HT1080 (cell line): ENCODE measurements at places on chromosomes 12 and 14.

DNA sequence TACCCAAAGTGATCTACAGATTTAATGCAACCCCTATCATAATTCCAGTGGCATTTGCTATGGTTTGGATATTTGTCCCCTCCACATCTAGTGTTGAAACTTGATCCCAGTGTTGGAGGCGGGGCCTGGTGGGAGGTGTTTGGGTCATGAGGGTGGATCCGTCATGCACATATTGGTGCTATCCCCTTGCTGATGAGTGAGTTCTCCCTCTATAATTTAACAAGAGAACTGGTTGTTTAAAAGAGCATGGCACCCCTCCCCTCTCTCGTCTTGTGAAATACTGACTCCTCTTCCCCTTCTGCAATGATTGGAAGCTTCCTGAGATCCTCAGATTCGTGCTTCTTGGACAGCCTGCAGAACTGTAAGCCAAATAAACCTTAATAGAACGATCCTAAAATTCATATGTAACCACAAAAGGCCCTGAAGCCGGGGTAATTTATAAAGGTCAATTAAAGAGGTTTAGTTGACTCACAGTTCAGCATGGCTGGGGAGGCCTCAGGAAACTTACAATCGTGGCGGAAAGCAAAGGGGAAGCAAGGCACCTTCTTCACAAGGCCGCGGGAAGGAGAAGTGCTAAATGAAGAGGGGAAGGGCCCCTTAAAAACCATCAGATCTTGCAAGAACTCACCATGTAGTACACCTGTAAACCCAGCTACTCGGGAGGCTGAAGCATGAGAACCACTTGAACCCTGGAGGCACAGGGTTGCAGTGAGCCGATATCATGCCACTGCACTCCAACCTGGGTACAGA lies 41.2 kb downstream of the SLC39A9 start:
- no peak for DNase-seq

- peak; percentile 77 for DNase-seq
Observed at GRCh38 chr14:96162741-96163140, 41.9 kb upstream of the BDKRB2 start.

DNA sequence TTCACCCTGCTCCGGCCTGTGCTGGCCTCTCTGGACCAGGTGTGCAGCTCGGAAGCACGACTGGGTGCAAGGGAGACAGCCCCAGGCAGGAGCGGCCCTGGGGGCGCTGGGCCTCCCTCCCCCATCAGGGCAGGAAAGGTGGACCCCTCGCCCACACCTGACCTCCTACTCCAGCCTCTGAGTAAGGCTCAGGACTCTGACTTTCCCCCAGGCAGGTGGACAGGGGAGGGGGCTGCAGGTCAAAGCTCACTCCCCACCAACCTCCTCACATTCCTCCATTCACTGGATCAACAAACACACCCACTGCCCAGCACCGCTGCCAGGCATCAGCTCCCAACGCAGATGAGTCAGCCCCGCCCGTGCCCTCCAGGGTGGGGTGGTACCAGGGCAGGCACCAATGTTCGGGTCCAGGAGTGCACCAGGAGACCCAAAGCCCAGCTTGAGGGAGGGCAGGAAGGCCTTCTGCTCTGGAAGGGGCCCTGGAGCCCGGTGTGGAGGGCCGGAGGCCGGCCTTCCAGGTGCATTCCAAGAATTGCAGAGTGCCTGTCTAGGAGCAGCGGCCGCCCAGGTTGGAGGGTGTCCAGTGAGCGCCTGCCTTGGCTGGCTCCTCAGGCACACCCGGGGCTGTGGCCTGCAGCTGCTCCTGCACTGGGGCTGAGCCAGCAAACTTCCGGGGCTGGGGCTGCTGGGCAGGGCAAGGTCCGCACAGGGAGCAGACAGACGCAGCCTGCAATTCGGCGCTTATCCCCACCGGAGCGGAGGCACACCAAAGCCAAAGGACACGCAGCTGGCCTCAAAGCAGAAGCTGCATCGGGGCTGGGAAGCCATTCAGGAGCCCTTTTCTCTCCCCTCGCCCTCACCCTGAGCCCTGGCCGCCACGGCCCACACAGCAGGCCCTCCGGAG lies 1.6 kb upstream of the INF2 start:
- DNase-seq: peak; percentile 87

DNA sequence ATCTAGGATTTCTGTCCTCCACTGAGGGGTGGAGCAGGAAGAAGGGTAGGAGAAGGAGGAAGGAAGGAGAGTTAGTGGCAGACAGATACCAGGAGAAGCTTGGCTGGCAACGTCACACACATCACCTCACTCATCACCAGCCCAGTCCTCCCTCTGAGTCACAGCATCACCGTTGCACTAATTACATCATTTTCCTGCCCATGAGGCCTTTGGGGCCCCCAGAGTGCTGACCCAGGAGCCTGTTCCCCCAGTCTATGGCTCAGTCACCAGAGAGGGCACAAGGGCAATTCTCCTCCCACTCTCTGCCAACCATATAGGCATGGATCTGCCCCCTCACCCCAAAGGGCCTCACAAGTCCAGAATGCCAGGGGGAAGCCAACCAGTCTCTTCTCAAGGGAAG lies 4.6 kb downstream of the RND1 start:
- peak; percentile 21 for DNase-seq

DNA sequence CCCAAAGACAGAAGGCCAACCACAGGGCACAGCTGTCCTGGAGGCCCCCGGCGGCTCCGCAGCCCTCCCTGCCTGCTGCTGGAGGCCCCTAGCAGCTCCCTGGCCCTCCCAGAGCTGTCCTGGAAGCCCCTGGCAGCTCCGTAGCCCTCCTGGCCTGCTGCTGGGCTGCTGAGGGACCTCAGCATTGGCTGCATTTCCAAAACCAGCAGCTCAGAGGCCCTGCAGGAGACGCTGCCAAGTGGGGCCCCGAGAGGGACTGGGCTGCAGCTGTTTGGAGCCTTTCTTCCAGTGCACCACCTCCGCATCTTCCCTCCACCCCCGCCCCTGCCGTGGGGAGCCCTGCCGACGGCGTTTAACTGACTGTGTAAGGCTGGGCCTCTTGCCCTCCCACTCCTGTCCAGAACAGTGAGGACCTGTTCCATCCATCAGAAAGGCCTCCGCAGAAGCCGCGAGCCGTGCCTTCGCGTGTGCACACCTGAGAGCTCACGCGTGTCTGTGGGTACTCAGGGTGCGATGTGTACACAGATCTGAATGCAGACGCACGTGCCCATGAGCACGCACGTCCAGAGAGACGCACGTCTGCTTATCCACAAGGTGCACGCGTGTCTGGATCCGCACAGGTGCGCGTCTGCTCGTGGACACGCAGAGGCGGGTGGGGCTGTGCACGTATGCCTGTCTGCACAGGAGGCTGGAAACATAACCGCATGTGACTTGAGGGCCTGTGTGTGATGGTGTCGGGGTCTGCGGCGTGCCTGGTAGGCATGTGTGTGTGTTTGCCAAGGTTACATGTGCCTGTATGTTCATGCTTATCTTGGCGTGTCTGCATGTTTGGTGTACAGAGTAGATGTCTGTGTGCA lies 57.0 kb upstream of the FBRSL1 start:
- DNase-seq: no peak

DNA sequence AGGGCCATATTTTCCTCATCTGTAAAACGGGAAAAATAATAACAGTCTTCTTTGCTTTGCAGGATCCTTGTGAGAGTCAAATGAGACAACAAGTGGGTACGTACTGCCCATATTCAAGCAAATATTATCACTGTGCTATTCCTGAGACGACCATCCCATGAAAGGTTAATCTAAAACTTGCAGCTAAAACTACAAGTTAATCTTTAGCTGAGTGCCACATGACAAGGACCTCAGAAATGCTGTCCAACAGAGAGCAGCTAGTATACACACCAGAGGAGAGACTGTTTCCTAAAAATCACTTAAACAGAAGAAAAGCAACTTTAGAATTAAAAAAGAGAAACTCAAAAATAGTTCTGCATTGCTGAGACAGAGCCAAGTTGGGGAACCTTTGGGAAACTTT lies 162.7 kb upstream of the TMTC2 start:
- no peak for DNase-seq

GRCh38 chr14:54614296-54614695 lies 47.4 kb downstream of the SAMD4A start:
- no peak for DNase-seq

- DNase-seq: peak; percentile 23
Observed at GRCh38 chr12:113678223-113679119, 206.8 kb upstream of the LHX5 start.

- DNase-seq: peak; percentile 98
Observed at GRCh38 chr12:92745856-92746550, 43.2 kb downstream of the PLEKHG7 start.

DNA sequence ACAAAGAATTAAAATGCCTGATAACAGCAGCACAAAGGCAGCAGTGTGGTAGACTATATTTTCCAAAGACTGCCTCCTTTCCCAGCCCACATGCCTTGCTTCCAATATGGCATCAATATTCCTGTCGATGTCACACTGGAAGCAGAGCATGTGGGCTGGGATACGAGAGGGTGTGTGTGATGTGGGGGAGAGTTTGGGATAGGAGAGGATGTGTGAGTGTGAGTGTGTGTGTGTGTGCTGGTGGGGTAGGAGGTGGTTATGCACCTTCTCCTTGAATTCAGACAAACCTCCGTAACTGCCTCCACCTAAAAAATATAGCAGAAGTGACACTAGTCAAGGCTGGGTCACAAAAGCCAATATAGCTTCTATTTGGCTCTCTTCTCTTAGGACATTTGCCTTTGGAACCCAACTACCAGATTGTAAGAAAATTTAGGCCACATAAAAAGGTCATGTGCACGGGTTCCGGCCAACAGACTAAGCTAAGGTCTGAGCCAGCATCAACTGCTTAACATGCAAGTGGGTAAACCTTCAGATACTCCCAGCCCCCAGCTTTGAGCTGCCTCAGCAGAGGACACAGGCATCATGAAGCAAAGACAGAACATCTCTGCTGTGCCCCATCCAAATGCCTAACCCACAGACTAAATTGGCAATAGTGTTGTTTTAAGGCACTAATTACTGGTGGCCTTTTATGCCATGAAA lies 29.5 kb downstream of the SPPL3 start:
- no peak for DNase-seq

DNA sequence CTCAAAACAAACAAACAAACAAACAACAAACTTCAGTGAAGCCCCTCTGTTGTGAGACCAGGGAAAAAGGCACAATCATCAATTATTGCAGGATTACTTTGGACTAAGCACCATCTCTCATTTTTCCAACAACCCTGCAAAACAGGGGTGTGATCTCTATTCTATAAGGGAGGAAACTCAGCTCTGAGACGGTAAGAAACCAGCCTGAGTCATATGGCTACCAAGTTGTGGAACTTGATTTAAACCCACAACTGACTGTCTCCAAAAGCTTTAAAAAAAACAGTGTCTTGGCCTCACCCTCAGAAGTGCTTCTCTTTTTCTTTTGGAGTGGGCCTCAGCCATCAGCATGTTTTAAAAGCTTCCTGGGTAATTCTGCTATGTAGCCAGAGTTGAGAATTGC lies 49.8 kb downstream of the RIN3 start:
- no peak for DNase-seq

DNA sequence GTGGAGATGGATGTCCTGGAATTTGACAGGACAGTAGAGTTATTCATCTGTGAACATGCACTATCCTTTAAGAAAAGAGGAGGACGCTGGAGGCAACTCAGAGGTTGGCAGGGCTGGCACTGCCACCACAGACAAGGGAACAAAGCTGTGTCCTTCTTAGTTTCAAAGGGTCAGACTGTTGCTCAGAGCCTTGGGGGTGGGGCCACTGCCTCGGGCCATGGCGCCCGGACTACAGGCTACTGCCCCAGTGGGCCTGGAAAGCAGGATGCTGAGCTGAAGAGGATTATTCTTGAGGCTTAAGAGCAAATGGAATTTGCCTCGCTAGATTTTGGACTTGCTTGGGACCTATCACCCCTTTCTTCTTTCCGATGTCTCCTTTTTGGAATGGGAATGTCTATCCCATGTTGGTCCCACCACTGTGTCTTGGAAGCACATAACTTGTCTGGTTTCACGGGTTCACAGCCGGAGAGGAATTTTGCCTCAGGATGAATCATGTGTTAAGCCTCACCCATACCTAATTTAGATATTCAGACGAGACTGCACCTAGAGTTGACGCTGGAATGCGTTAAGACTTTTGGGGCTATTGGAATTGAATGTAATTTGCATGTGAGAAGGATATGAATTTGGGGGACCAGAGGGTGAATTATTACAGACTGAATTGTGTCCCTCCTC lies 114.8 kb upstream of the RFLNA start:
- DNase-seq: no peak

GRCh38 chr12:43308776-43309175 lies 243.2 kb downstream of the ADAMTS20 start:
- no peak for DNase-seq

DNA sequence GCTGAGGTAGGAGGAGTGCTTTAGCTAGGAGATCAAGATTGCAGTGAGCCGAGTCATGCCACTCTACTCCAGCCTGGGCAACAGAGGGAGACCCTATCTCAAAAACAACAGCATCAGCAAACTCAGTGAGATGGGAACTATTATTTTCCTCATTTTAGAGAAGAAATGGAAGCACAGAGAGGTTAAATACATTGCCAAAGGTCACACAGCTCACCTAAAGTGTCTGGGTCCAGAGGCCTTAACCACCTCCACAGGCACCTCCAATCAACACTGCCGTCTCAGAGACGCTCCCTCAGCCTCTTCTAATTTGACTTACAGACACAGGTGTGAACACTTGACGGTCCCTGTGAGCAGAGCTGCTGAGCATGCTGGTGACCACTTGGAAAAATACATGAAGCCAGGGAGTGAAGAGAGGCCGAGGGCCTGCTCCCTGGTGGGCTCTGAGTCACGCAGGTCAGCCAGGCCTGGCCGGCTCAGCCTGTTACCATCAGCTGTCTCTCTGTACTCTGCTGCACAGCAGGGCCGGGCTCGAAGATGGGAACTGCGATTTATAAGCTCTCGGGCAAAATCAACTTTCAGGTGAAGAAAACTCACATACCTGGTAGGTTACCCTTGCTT lies 77.5 kb upstream of the RASSF3 start:
- DNase-seq: no peak

- no peak for DNase-seq
Observed at GRCh38 chr12:130559806-130560205, 156.3 kb downstream of the RIMBP2 start.

- no peak for DNase-seq
Observed at GRCh38 chr12:44114906-44115305, 279.0 kb downstream of the TMEM117 start.

- no peak for DNase-seq
Observed at GRCh38 chr14:20429801-20430669, 5.9 kb downstream of the KLHL33 start.

DNA sequence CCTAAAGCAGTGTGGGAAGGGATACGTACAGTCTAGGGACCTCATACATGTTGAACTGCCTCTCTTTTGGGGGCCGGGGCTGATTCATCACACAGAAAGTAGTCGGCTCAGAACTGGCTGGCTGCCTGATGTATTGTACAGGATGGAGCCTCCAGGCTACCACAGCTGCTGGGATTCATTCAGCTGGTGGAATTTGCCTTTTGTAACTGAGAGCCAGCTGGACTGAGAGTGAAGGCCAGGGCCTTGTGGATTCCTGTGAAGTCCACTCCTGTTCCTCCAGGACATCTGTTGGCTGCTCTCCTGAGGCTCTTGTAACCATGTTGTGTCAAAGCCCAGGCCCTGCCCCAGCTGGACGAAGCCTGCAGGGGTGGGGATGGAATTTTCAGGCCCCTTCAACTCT lies 116.3 kb upstream of the PRICKLE1 start:
- DNase-seq: peak; percentile 48

GRCh38 chr12:22682663-22683062 lies 57.7 kb downstream of the ETNK1 start:
- no peak for DNase-seq

GRCh38 chr12:109741286-109741969 lies 27.8 kb downstream of the FAM222A start:
- no peak for DNase-seq

GRCh38 chr14:69816216-69816615 lies 19.2 kb upstream of the SLC10A1 start:
- no peak for DNase-seq

GRCh38 chr12:100528471-100529127 lies 44.9 kb upstream of the GAS2L3 start:
- no peak for DNase-seq
